Activated T-cell treated with anti-CD3 and anti-CD28 coated beads, Interleukin-2, amount 50 U/mL, for 72 hours (primary cell): ENCODE measurements at places on chromosomes 2 and 18.

GRCh38 chr2:151138507-151138906 lies 123.2 kb downstream of the RBM43 start:
- DNase-seq: no peak

DNA sequence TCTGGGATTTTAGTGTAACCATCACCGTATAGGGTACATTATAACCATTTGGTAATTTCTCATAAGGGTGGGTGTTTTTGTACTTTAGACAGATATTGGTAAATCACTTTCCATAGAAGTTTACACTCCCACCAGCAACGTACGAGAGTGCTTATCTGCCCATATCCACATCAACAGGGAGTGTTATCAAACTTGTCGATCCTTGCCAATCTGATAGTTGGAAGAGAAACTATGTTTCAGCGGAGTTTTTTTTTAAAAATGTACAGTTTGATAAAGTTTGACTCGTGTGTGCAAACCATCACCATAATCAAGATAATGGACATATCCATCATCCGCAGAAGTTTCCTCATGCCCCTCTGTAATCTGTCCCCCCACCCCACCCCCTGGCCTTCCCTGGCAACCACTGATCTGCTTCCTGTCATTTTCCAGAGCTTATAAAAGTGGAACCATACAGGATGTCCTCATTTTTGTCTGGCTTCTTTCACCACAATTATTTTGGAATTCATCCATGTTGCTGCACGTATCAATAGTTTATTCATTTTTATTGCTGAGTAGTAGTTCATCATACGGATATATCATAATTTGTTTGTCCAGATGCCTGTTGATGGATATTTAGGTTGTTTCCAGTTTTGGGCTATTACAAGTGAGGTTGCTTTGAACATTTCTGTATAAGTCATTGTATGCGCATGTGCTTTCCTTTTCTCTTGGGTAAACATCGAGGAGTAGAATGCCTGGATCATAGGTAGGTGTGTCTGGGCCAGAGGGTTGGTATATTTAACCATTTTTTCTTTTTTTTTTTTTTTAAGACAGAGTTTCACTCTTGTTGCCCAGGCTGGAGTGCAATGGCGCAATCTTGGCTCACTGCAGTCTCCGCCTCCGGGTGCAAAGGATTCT lies 18.6 kb downstream of the GLI2 start:
- no peak for DNase-seq

- DNase-seq: no peak
Observed at GRCh38 chr2:120429586-120430500, 83.9 kb downstream of the INHBB start.

GRCh38 chr18:31199190-31199769 lies 36.6 kb upstream of the DSC1 start:
- no peak for DNase-seq

DNA sequence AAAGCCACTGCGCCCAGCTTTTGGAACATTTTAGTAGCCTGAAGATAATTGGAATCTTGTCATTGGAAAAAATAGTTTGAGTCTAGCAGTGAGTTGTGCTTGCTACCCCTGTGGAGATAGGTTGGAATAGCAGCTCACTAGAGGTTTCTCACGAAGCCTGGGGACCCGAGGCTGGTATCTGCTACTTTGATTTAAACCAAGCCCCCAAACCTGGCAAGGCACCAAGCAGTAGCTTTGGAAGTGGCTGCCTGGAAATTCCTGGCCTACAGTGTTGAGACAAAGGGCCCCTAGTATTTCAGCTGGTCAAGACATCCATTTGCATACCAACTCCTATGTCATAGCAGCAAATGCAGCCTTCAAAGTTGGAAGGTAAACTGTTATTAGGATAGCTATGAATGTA lies 42.1 kb downstream of the NOP58 start:
- DNase-seq: no peak

DNA sequence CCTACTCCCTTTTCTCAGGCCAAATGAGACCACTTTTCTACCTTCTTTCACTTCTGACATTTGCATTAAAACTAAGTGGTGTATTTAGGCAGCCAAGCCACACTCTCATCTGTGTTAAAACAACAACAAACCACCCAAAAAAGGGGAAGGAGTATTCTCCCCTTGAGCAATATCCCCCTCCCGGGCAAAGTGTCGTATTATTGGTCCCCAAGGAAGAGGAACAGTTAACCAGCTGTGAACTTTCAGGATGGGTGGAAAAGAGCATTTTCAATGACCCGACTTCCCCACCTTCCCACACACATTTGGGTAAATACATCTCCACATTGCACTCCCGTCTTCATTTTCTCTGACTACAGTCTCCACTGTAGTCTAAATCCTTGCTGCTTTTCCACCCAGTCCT lies 44.3 kb downstream of the FEZ2 start:
- no peak for DNase-seq

GRCh38 chr2:209687323-209687969 lies 84.2 kb upstream of the UNC80 start:
- DNase-seq: no peak

DNA sequence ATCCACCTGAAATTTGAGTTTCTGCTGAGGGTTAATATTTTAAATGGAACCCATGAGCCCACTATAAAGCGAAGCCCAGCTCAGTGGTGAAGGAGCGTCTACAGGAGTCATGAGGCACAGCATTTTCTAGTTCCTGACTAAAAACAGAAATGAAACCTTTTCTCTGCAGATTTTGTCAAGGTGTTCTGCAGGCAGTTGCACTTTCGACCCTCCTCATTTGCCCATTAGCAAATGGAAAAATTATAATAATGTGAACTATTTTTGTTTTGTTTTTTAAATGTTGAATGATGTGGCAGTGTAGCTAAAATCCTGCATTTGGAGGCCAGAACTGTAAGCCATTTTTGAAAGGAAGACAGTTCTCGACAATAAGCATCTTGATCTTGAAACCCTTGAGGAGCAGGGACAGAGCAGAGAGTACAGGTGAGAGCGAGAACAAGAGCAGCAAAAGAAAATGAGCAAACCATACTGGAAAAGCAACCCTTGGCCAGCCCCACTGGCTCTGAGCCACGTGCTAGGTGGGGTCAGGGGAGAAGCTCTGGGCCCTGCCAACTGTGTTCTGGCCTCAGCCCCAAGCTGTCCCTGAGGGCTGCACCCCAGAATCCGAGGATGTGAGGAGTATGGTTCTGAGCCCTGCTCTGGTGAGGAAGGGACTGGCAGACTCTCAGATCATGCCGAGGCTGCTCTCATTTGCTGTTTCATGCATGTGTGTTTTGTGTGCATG lies 26.4 kb upstream of the COPS8 start:
- no peak for DNase-seq

DNA sequence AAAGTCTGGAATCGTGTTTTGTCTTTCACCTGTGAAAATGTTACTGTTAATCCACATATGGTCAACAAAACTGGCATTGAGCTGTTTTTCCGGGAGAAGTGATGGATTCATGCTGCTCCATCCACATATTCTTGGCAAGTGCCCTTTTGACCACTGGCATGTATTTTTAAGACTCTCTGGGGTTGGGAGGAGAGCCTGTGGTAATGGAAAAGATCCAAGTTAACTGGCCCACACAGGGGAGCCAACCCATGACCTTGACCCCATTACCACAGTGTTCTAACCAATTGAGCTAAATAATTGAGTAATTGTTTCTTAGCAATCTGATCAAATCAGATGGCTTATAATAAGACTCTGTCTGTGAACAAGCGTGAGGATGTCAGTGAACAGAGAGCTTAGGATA lies 296.2 kb upstream of the NRP2 start:
- no peak for DNase-seq
